Right renal cortex interstitium (tissue), 3 donors: ENCODE measurements at places on chromosomes 5 and 9. TPM values are rescaled to one million over a fixed set of nuclear protein-coding genes. Genes with fewer than 3 reads are reported as not detected.

- DNase-seq: no peak
Measured at GRCh38 chr5:113166852-113167366, 190.3 kb downstream of the DCP2 start.

MSMP gene
- polyA plus RNA-seq: not detected

DNA sequence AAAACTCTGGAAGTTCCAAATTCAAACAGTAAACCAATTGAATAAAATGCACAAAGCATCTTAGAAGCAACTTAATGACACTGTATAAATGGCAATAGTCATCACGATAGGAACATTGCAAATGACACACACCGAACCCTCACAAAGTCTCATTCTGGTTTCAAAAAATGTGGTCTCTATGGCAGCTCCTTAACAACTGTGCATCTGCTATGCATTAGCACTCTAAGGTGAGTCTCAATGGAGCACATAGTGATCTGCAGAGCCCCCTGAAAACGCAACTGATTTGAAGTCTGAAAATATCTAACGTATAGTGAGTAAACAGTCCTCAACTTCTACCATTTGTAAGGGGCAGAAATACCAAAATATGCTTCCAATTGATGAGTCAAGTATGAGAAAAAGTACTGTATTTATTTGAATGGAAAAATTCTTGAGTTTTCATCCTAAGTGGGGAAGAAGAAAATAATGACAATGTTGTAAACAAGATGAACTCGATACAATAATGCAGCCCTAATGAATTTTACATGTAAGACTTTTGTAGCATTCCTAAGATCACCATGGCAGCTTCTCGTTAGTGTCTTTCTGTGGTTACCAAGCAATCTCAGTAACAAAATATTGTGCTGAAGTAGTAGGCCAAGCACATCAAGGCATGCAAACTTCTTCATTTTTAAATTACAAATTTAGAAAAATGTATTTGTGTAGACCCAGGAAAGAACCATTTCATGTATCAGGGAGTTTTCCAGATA, 517.5 kb upstream of the FAM174A start:
- no peak for DNase-seq

- DNase-seq: no peak
Measured at GRCh38 chr9:99820685-99821395, 845 bp upstream of the NR4A3 start.

DNA sequence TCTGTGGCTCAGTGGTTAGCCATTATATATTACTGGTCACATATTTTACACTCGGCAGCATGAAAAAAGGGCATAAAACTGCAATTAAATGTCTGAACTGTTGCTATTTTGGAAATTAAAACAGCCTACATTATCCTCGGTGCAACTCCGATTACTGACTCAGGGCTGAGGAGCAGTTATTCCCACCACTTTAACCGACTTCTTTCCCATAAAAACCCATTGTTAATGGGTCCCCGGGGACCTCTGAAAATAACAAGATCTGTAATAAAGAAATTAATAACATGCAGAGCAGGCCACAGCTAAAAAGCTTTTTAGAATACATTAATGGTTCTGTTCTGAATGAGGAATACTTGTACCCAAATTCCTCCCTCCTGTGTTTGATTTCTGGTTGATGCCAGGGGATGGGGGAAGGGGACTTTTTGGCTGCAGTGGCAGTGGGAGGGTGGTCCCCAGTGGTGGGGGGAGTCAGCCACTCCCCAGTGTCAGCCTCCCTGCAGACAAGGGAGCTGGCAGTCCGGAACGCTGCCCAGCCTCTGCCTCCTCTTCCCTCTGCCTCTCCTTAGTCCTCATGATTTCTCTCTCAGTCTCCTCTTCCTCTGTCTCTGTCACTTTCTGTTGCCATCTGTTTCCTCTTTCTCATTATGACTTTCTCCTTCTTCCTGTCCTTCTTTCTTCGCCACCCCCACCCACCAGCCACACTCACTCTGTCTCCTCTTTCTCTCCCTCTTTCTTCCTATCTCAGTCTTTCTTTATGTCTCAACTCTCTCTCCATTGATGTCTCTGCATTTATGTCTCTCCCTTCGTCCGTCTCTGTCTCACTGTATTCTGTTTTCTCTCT, 59.0 kb upstream of the ZBTB43 start:
- DNase-seq: no peak

ADAMTSL1 gene
- polyA plus RNA-seq: 11.3 TPM

- DNase-seq: no peak
Measured at GRCh38 chr9:82531795-82532194, 531.1 kb downstream of the RASEF start.

DNA sequence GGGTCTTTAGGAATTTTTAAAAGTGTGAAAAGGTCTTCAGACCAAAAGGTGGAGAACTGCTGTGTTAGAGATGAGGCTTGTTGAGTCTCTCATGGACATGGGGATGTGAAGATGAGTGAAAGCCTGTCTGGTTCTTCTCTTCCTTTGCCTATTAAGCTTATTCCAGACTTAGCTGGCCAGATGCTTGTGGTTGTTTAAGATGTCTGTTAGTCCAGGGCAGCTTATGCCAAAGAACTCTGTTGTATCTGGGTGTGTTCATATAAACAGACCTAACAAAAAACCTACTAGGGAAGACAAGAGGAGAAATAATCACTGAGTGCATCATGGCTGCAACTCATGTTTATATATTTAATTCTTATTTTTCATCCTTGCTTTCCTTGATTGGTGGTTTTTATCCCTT, 57.5 kb upstream of the NCS1 start:
- no peak for DNase-seq

DNA sequence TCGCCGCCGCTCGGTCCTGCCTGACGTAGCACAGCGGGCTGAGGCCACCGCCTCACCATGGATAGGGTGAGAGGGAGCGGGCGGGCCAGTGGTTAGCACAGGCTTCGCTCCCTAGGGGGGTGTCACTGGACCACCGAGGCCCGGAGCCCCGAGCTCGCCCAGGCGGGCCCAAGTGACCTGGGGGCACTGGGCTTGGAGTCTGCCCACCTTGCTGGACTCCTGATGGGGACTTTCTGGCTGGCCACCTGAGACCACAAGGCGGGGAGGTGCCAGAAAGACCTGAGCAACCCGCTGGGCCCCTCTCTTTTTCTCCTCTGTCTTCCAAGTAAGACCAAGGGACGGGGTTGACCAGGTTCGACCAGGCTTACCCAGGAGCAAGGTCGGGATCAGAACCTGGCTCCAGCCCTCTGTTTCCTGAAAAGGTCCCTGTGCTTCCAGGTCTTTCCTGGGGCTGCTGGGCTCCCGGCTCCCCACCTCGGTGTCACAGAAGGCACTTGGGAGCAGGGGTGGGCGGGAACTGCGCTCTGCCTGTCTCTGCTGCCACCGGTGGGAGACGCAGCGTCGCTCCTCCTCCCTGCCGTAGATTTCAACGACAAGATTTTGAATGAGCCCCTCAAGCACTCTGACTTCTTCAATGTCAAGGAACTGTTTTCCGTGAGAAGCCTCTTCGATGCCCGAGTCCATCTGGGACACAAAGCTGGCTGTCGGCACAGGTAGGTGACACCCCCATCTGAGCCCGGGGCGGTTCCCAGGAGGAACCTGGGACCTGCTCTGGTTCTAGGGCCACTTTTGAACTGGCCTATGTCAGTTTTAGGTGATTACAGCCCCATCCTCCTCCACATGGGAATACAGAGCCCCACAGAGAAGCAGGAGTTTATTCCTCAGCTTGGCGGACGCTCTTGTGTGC, 1.0 kb downstream of the MRPS2 start:
- DNase-seq: no peak

DNA sequence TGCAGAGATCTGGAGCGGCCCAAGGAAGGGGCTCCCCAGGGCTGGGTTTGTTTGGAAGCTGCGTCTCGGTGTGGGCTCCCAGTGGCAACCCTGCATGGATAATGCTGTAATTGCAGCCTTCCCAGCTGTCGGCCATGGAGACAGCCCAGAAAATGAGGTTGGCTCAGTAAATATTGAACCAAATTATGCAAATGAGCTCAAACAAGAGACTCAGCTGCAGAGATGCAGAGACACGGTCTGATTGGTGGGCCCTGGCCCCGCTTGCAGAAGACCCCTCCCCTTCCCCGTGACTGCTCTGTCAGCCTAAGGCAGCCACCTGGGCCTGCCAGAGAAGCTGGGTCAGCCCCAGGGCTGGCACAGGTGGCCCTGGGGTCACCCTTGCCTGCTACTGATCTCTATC, 75.9 kb downstream of the RAD23B start:
- DNase-seq: no peak

DNA sequence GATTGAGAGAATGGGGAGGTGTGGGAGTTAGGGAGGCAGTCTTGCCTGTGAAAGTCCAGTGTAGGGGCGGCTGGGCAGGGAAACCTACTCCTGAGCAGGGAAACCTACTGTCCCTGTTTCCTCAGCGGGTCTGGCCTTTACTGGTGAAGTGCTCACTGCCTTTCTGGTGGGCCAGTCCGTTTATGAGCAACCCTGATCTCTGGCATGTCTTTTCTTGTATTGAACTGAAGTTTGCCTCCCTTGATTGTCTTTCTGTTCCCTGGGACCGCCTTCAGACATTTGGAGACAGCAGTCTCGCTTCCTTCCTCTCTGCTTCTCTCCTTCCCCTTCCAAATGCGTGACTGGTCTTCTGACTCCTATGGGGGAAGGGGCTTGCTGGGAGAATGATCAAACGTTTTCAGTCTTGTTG, 2.9 kb downstream of the SNX18 start:
- no peak for DNase-seq

GRCh38 chr5:110686270-110686669, 40.2 kb downstream of the TMEM232 start:
- no peak for DNase-seq

SYNPO gene
- 97.3 TPM for polyA plus RNA-seq

GRCh38 chr5:83156001-83156400, 78.7 kb downstream of the XRCC4 start:
- no peak for DNase-seq

- no peak for DNase-seq
Measured at GRCh38 chr9:122229485-122229837, 704 bp upstream of the LHX6 start.

DNA sequence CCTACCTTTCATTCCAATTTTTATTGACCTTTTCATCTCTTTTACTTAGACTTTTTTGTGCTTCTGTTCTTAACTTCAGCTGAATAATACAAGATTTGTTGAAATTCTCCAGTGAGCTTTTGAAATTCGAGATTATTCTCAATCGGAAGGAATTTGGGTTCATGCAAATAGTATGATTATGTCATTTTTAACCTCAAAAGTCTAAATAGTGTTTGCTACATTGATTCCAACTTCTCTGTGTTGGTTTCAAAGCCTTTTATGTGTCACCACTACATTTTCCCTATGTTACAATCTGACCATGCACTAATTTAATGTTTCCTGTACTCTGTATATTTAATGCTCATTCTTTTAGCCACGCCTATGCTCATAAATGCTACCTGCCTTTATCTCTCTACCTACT, 44.1 kb downstream of the VPS13A start:
- no peak for DNase-seq

DNA sequence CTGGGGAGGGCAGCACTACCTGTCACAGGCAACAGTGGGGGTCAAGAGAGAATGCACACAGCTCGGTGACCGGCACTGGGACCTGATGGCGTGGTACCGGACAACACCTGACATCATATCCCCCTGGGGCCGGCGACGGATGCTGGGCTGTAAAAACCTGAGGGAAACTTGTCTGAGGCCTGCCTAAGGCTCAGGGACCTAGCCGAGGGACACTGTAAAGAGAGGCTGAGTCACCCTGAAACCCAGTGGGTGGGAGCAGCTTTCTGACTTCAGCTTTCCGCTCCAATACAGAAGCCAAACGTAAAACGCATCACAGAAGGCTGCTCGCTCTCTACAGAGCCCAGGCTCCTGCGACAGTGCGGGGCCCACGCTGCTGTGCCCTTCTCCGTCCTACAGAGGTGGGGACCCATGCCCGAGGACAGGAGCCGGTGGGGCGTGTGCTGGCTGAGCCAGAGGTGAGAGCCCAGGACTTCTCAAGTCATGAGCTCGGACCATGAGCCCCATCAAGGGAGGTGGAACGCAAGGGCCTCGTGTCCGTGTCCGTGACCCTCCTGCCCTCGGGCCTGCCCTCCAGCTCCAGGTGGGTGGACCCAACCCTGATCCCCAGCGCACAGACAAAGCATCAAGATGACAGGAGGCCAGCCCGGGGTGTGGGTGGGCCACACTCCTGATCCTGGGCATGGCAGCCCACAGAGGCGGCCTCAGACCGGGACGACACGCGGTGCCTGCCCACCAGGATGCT, 5.3 kb downstream of the RALGDS start:
- DNase-seq: no peak

PFDN1 gene
- polyA plus RNA-seq: 116 TPM

GALNT12 gene
- polyA plus RNA-seq: 6.4 TPM

- DNase-seq: no peak
Measured at GRCh38 chr5:139912804-139913203, 117.2 kb downstream of the PSD2 start.

GRCh38 chr5:62268792-62269191, 37.2 kb upstream of the KIF2A start:
- no peak for DNase-seq

DNA sequence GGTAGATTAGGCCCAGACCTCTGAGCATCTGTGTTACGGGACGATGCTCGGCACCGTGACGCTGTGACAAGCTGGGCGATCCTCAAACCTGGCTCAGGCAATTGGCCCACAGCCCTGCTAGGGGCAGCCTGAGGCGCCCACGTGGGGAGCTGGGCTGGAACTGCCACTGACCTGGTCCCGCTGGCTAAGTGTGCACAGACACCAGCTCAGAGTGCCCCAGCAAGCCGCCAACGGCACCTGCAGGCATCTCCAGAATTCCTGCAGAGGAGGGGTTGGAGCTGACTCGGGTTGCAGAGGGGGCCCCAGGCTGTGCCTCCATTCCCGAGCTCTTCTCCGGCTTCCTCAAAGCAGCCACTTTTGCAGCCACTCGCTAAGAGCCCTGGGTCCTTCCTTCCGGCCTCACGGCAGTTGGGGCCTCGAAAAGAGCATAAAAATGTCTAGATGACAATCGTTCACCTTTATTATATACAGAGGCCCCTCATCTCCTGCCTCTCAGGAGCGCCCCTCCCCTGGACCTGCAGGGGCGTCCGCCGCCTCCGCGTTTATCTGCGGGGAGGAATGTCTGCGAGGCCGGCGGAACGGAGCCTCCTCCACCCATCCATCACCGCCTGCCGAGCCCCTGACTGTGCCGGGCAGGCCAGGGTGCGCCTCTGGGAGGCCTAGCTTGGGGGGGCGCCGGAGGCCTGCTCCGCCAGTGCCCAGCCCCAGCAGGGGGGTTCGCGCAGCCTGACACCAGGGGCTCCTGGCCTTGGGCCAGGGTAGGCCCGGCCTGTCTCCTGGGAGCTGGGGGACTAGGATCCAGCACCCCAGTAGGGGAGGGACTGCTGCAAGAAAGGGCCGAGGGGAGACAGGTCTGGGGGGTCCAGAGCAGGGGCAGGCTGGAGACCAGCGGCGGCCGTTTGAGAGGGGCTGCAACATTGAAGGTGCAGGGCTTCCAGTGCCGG, 144.9 kb downstream of the BARX1 start:
- no peak for DNase-seq
